ENCODE measurements at places on chromosomes 3 and 15.

DNA sequence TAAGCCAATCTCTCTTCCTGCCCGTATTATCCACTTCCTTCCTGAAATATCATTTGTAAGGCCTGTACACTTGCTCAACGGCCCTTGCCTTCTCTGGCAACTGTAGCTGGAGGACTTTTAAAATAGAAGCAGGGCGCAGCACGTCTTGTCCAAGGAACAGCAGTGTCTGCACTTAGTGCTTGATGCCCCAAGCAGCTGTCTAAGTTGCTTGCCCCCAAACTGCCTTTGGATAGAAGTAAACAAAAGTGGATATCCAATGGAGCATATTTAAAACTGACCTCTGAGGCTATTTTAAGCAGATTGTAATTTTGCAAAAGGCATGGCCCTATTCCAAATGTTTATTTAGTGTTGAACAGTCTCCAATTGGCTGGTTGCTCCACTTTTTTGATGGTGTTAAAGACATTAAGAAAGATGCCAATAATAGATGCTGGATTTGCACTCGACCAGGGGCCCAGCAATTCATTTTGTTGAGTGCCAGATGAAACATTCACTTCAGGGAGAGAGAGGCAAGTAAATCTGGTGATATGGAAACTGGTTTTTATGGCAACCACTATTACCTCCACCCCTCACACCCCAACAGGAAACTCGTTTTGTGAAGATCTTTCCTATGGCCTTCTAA is 526.8 kb upstream of the TBL1XR1 start:
- DNase-seq, result no peak

- DNase-seq, result no peak
These were observed 38.7 kb upstream of the ZFAND6 start for GRCh38 chr15:80020731-80021130.

GRCh38 chr3:94440767-94441493 is 378.1 kb downstream of the NSUN3 start:
- DNase-seq, result no peak

DNA sequence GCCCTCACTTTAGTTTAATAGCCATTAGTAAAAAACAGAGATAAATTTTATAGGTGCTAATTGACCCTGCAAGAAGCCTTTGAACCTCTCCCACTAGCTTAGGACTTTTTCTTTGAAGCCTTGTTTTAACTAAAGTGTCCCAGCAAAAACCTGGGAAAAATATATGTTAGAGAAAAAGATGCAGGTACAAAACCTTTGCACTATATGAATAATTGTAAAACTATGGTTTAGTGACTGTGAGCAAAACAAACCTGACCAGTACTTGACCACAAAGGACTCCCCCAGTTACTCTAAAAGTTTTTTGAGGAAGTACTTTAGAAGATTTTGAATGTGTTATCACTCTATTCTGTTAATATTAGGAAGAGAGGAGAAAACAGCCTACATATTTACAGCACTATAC is 123.3 kb upstream of the TP63 start:
- no peak for DNase-seq

- DNase-seq, result no peak
These were observed 70.2 kb upstream of the DGKG start for GRCh38 chr3:186432189-186432588.

GRCh38 chr15:90782442-90782841 is 65.3 kb downstream of the BLM start:
- no peak for DNase-seq

GRCh38 chr15:69154684-69155083 is 5.8 kb upstream of the GLCE start:
- no peak for DNase-seq

GRCh38 chr3:33111581-33111980 is 2.2 kb upstream of the CRTAP start:
- no peak for DNase-seq

GRCh38 chr15:34161329-34161963 is 48.5 kb downstream of the KATNBL1 start:
- DNase-seq, result no peak

DNA sequence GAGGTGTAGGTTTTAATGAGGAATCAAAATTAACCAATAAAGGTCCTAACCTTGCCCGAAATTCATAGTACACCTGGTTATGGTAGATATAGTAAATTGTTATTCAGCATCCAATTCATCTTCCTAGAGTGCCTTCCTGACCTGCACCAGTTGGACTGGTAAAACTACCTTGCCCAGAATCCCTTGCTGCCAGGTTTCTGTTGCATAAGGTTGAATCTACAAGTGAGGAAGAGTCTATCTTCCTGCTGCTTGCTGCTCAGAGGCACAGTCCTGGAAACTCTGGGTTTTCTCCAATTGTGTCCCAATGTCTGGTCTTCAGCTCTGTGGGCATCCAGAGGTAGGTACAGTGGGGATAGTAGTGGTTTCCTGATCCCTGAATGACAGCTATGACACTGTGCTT is 17.3 kb downstream of the CCDC54 start:
- DNase-seq, result no peak

- DNase-seq, result no peak
These were observed 94.2 kb upstream of the PPP2R3A start for GRCh38 chr3:135871311-135871710.

DNA sequence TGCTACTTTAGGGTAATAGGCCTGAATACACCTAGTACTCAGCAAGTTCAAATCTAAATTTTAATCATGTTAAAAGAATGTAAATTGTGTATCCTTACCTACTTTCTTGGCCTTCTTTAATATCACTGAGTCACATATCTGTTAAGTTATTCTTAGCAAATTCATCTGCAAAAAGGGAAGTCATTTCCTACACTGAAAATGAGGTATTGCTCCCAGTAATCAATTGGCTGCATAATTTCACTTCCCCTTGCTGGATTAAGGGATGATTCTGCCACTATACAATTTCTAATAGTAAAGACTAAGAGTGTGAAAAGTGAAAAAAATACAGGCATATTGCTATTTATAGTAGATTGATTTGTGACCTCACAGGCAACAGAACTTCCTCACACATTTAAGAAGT is 47.8 kb downstream of the CCDC54 start:
- no peak for DNase-seq

DNA sequence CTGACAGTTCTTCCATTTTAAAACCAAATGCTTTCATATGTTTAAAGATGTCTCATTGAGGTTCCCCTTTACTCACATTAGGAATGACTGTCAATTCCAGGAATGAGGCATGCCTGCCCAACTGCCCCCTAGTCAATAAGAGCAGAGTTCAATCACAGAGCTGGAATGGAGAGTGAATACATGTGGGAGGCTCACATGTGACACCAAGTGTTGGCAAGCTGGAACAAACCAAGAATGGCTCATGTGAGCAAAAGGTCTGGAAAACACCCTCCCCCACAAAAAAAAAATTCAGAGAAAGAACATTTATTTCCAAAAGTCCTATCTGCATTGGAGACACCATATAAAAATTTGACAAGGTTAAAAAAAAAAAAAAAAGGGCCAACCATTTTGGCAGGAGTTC is 3.7 kb downstream of the PBRM1 start:
- DNase-seq, result no peak

DNA sequence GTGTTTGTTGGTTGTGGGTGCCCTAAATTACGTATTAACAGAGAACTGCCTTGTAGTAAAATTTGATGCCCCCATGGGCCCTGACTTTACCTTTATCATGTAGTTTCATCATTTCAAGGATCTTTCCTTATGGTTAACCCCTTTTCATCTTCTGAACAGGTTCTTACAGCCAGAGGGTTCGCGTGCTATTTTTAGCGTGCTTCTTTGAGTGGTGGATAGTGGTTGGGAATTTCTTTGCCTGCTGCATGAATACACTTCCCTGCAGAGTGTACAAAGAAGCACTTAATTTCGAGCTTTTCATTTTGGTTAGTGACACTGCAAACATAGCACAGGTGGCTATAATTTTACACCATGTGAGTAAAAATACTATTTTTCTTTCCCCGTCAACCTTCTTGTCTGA is 231.8 kb downstream of the ROBO2 start:
- DNase-seq, result no peak

- DNase-seq, result no peak
These were observed 229.2 kb upstream of the KCNH8 start for GRCh38 chr3:18919158-18919557.

DNA sequence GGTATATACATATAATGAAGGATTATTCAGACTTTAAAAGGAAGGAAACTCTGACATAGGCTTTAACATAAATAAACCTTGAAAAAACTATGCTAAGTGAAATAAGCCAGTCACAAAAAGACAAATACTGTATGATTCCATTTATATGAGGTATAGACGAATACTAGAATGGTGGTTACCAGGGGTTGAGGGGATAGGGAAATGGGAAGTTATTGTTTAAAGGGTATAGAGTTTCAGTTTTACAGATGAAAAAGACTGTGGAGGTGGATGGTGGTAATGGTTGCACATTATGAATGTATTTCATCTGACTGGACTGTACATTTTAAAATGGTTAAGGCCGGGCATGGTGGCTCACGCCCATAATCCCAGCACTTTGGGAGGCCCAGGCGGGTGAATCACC is 41.7 kb downstream of the FRMD5 start:
- no peak for DNase-seq

Measured in spinal cord (tissue), 10 donors.